ENCODE measurements at places on chromosomes 6 and 20. TPM values are rescaled to one million over a fixed set of nuclear protein-coding genes. Genes with fewer than 3 reads are reported as not detected.
A peak's percentile ranks its signal among the peaks of the same experiment; 100 is the strongest.

Gene PLN
- total RNA-seq = not detected

Gene ADGRF5
- not detected for total RNA-seq

GRCh38 chr6:34196116-34196832 lies 40.4 kb upstream of the HMGA1 start:
- peak; percentile 90 for DNase-seq

- no peak for DNase-seq
Measured at GRCh38 chr20:23260181-23260840, 90.3 kb upstream of the NXT1 start.

DNA sequence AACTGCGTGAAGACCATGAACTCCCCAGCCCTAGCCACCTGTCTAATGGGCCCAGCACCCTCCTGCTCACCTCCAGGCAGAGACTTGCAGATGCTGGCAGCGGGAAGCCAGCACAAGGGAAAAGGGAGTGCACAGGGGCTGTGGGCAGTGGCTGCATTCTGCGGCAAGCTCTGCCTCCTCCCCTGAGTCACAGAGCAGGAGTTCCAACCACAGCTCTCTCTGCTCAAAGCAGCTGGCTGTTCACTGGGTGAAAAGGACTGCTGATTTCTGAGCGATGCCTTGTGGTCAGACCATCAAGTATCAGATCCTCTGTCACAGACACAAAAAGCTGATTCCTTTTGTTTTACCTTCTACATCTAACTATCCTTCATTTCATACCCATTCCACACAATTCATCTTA lies 10.5 kb downstream of the NKX2-2 start:
- DNase-seq = no peak

DNA sequence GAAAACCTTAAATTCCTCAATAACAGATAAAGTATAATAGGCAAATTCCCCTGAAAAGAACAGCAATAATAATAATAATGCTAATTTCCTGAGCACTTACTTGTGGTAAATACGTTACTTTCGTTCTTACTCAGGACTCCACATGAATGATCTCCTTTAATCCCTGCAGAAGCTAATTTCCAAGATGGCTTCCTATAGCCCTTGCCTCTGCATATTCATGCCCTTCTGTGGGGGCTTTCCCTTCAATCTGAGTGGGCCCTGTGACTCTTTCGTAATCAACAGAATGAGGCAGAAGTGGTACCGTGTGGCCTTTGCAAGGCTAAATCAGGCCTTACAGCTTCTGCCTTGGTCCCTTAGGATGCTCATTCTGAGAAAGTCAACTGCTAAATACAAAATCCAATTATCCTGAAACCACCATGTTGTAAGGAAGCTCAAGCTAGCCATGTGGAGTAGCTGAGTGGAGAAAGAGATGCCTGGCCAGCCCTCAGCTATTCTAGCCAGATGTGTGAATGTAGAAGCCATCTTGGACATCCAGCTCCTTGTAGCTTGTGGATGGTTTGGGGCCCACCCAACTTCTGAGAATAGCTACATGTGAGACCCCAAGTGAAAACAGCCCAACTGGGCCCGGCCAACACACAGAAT lies 50.5 kb downstream of the MCUR1 start:
- peak; percentile 74 for DNase-seq

Gene PTPN1
- total RNA-seq = 66.6 TPM

DNA sequence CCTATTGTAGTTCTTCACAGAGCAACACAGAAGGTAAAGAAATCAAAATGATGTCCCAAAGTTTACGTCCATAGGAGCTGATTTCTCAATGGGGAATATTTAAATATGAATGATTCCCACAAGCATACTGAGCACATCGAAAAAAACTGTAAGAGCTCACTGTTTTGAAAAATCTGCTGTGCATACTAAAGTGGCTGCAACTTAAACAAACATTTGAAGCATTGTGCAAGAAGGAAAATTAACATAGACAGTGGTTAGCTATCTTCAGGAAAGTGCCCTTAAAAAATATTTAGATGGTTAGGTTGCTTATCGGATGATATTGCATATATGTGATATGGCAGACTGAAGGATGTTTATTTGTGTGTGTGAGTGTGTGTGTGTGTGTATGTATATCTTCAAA lies 747.6 kb downstream of the RFPL4B start:
- DNase-seq = no peak

Gene SCRT2
- not detected for total RNA-seq

Gene ZBTB12
- 1.8 TPM for total RNA-seq

GRCh38 chr6:101666256-101666655 lies 272.7 kb downstream of the GRIK2 start:
- DNase-seq = no peak

DNA sequence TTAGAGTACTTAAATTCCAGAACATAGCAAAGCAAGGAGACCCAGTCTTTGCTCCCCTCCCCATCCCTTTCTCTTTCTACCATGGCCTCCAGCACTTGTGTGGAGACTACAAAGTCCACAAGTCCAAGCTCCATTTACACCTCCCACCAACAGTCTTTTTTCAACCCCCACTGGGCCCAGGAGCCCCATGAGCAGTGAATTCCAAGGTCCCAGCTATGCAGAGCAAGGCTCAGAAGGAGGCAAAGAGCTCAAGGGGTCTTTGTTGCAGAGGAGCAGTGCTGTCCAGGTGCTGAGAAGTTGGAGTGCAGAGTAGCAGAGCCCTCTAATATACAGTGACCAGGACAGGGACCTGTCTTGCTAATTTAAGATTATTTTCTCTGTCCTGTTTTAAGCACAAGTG lies 9.0 kb downstream of the PAK5 start:
- DNase-seq = no peak

DNA sequence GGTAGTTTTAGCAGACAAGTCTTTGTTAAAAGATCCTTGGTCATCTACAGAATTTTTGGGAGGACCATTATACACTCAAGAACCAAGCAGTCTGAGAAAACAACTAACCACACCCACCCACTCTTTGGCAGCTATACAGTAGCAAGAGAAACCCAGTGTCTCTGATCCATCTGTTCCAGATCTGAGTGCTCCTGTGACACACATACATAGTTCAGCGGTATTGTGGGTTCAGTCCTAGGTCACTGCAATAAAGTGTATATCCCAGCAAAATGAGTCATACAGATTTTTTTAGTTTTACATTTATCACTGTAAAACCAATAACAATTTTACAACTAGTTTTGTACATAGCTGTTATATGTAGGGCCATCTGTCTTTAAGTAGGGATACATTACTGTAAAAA lies 47.4 kb upstream of the PAK5 start:
- DNase-seq = no peak

- DNase-seq = no peak
Measured at GRCh38 chr20:23201658-23202057, 115.5 kb upstream of the CD93 start.

Gene DDAH2
- 6.9 TPM for total RNA-seq

- DNase-seq = no peak
Measured at GRCh38 chr6:77834591-77834996, 181.8 kb downstream of the MEI4 start.

Gene IRAK1BP1
- 2.6 TPM for total RNA-seq

DNA sequence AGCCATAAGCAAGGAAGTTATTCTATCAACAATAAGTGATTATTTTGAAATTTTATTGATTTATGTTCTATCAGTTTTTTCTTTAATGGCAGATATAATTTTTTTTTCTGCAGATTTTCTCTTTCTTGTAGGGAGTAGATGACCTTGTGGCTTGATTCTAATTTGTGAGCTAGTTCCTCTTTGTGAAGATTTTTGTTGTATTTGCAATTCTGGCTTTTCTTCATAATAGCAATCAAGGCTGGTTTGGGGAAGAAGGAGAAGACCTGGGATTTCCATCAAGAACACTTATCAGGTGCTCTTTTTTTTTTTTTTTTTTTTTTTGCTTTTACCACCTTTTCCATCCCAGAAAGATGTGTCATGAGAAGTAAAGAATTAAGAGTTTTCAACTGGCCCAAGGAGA lies 324.2 kb upstream of the MAN1A1 start:
- no peak for DNase-seq

Gene KHDC1L
- not detected for total RNA-seq

Gene EBF4
- total RNA-seq = 1.2 TPM

- DNase-seq = no peak
Measured at GRCh38 chr20:19079536-19080299, 132.7 kb upstream of the SLC24A3 start.

DNA sequence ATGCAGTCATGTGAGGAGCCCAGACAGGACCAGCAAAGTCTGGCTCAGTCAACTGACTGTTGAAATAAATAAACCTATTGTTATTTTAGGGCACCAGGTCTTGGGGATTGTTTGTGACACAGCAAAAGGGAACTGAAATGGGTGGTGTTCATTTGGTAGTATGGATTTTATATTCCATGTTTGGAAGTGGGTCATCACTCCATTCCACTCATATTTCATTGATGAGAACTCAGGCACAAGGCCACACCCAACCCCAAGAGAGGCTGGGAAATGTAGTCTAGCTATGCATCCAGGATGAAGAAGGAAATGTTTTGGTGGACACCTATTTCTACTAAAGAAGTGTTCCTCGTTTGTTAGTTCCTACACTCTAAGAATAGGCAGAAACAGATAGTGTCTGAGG lies 64.9 kb upstream of the BTBD3 start:
- DNase-seq = no peak

GRCh38 chr6:30570740-30571074 lies 535 bp upstream of the ABCF1 start:
- no peak for DNase-seq

Gene ULBP1
- total RNA-seq = 2.7 TPM

- DNase-seq = no peak
Measured at GRCh38 chr20:37257988-37258387, 3.6 kb downstream of the GHRH start.

GRCh38 chr20:60258255-60258863 lies 300.1 kb downstream of the CDH26 start:
- DNase-seq = no peak
